ENCODE measurements at places on chromosomes 2 and 18.

- DNase-seq: no peak
These were observed 1142.0 kb upstream of the PIK3C3 start for GRCh38 chr18:40812981-40813515.

DNA sequence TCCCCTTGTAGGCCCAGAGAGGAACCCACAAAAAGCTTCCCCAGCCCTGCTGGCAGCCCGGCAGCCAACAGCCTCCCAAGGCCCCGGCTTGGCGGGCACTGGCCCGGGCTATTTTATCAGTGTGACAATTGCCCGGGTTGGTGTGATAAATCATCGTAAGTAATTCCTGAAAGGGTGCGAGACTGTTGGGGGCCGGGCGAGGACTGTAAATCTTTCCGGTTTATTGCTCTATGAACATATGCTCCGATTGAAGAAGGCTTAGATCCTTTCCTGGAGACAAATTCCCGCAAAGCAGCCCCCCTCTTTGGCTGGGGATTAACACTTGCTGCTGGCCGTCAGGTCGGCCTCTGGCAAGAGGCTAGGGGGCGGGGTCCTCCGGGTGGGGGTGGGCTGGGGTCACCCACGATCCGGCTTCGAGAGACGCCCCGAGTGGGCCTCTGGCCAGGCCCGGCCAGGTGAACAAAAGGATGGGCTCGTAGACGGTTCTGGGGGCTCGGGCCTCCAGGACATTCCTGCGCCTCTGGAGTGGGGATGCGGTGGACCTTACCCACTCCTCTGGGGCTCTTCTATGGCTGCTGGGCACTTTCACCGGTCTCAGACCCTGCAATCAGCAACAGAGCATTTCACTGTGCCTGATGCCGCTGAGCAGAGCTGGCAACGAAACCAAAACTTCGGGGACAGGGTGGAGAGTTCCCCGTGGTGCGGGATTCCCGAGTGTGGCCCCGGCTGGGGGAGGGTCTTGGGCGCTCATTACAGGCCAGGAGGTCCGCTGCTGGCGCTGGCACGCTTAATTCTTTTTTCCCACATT lies 2.0 kb downstream of the HOXD3 start:
- DNase-seq: no peak

DNA sequence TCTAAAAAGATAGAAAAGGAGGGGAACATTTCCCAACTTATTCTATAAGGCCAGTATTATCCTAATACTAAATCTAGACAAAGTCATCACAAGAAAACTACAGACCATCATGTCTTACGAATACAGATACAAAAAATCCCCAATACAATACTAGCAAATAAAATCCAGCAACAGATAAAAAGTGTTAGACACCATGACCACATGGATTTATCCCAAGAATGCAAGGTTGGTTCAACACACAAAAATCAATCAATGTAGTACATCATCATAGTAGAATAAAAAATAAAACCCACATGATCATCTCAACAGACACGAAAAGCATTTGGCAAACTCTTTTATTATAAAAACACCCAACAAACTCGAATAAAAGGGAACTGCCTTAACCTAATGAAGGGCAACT lies 18.5 kb downstream of the SLC66A2 start:
- DNase-seq: no peak

- DNase-seq: no peak
These were observed 1488.0 kb upstream of the CELF4 start for GRCh38 chr18:39053571-39053970.

- DNase-seq: no peak
These were observed 41.4 kb upstream of the COPS8 start for GRCh38 chr2:237044281-237044680.

- no peak for DNase-seq
These were observed 136.9 kb upstream of the SPOPL start for GRCh38 chr2:138364554-138365162.

DNA sequence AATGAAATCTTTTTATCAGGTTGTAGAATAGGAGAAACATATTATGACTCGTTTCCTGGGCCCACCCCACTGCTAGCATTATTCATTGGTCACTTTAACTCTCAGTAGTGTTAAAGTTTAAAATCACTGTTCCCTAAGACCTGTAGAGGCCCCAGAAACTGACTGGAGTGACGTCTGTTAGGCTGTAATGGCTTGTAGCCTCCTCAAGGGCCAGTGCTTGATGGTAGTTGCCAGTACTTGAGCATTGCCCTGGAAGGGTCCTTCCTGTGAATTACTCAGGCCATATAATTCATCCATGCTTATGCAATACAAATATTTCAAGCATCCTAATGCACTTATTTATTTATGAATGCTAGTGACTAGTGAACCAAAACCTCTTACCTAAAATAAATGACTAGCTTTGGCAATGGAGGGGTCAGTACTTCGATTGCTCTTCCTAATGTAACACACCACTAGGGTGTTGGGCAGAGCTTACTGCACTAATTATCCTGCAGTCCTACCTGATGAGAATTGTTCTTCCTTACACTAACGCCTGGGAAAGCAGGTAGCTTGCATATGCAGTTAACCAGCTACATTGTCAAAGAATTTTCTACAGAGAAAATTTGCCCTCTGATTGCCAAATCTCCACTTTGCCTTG lies 31.2 kb downstream of the ARHGAP25 start:
- DNase-seq: no peak

DNA sequence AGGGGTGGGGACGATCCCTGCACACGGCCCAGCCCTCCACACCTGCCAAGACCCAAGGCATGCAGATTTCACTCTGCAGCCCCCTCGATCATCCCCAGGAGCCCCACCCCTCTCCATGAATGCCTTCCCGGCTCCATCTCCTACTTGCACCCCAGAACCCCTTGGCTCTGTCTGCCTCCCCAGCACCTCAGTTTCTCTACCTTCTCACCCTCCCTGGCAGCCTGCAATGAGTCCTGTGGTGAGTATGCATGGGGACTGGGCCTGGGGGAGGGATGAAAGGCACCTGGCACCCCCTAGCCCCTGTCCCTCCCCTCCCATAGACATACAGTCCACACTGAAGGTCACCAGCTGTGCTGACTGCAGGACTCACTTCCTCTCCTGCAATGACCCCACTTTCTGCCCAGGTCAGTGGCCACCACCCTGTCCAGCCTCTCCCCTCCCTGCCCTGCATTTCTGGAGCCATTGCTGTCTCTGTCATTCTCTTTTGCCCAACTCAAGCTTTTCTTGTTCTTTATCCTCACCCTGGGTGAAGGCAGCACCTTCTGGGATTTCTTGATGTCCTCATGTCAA lies 1.0 kb downstream of the TEX51 start:
- no peak for DNase-seq

DNA sequence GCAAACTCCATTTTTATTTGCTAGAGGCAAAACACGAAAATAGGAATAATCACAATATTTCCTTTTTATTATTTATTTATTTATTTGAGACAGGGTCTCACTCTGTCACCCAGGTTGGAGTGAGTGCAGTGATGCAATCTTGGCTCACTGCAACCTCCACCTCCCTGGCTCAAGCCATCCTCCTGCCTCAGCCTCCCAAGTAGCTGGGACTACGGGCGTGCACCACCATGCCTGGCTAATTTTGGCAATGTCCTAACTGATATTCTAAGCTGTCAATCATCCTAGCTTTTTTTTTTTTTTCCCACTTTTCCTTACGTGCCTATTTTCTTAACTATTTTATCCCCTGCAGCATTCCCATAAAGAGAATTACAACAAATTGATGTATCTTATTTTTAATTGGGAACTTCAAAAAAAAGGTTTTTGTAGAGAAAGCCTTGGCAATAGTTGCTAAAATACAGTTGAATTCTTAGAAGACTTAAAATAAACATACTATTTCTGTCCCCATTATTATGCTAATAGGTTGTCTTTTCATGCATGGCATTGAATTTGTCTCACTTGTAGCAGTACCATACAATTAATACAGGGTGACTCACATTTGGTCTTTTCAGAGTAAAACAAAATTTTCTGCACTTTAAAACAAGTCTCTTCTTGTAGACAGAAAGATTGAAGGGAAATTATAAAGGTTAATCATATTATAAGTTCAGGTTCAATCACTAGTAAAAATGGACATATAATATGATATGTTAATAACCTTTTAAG lies 153.5 kb downstream of the SLC39A10 start:
- DNase-seq: no peak

DNA sequence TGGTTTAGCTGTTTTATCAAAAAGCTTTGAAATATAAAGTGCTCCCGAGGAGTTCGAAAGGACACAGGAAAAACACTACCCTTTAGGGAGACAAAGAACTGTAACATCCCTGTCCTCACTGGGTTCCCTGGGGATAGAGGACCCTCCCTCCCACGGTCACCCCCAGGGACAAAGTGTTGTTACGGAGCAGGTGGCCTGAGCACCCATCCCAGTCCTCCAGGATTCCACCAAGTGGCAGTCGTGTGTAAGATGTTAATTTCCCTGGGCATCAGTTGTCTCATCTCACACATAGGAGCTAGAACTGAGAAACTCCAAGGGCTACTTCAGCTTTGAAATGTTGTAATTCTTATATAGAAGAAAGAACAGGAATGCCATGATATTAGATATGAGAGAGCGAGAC lies 137.7 kb downstream of the ALK start:
- DNase-seq: no peak

- DNase-seq: no peak
These were observed 78.0 kb upstream of the BZW1 start for GRCh38 chr2:200733713-200734198.

DNA sequence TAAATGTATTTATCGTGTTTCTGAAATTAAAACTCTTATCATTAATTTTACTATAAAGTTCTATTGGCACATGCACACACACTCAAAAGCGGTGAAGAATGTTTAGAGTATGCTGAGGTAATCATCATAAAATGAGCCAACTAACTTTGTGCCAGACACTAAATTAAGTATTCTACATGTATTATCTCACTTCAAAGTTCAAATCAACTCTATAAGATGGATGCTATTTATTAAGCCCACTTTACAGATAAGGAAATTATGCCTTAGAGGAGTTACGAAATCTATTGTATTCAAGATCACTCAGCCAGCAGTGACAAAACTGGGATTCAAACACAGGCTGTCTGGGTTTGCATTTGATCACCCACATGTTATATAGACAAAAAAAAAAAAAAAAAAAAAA lies 24.9 kb downstream of the OLA1 start:
- no peak for DNase-seq

DNA sequence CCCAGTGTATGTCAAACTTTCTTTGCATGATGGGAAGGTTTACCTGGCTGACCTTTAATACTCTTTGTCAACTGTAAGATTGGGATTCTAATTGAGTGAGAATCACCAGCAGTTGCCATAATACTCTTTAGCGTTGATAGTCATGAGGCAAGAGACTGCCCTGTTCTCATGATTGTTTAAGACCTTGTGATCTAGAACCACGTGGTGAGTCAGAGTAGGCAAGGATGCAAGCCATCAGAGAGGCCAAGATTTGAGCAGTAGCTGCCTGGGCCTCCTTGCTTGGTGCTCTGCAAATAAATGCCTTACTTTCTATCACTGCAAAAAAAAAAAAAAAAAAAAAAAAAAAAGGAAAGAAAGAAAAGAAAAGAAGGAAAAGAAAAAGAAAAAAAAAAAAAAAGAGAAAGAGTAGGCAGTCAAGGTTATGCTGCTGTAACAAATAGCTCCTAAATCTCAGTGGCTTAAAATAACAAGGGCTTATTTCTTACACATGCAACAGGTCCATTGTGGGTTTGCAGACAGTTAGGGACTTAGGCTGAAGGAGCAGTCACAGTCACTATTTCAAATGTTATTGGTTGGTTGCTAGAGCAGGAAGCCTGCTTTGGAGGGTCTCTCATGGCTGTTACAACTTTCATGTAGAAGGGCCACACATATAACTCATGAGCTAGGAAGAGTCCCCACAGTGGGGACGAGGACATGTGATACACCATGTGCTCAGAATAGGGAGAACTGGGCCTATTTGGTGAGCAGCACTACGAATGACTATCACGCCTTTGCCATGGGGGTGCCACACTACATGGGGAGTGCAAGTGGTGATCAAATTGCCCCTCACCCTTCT lies 21.7 kb downstream of the IL1R2 start:
- DNase-seq: no peak

GRCh38 chr2:172556284-172557033 lies 569 bp downstream of the PDK1 start:
- peak; percentile 34 for DNase-seq

- no peak for DNase-seq
These were observed 237.5 kb upstream of the SYT4 start for GRCh38 chr18:43514747-43515146.

GRCh38 chr18:41744421-41745030 lies 210.5 kb upstream of the PIK3C3 start:
- no peak for DNase-seq

DNA sequence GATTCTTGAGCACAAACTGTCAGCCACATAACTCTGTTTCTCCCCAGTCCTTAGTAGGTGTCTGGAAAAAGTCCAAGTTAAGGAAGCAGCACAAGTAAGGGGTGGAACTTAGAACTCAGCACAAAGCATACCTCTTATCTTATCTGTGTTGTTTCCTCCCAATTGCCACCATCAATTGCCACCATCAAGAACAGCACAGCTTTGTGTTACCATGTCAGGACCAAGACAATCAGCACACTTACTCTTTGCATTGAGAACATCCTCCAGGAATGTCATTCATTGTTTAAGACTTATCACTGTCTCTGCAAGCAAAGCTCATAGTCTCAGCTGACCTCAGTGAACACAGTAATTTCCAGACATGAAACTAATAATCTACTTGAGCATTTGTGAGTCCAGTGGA lies 212.7 kb upstream of the FSHR start:
- no peak for DNase-seq

- peak; percentile 33 for DNase-seq
These were observed 577 bp downstream of the EHBP1 start for GRCh38 chr2:62705859-62706720.

GRCh38 chr2:222445227-222445626 lies 20.9 kb downstream of the SGPP2 start:
- no peak for DNase-seq

- no peak for DNase-seq
These were observed 15.3 kb downstream of the SH3RF3 start for GRCh38 chr2:109144271-109144670.

DNA sequence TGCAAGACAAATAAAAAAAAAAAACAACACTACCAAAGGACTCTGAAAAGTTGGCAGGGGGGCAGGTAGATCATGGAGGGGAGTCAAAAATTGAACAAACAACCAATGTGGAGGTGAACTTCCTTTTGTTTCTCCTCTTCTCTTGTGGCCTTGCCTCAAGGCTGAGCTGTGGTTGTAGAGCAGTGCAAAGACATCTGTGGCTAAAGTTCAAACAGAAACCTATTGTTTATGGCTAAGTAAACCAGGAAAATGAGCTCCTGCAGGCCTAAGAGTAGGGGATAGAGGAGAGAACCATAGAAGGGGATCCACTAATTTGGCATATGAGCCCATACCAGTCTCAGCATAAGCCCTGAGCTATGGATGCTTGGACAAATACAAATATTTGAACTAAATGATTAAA lies 40.2 kb upstream of the EGR4 start:
- no peak for DNase-seq
